ENCODE measurements at places on chromosomes 4 and X. TPM values are rescaled to one million over a fixed set of nuclear protein-coding genes. Genes with fewer than 3 reads are reported as not detected.

APLN gene
- total RNA-seq: 92.7 TPM

PIGA gene
- 11.0 TPM for total RNA-seq

ASB12 gene
- not detected for total RNA-seq

MAP9 gene
- 3.4 TPM for total RNA-seq

REELD1 gene
- not detected for total RNA-seq

BMP3 gene
- not detected for total RNA-seq

TMEM47 gene
- total RNA-seq: 24.2 TPM

TTC29 gene
- under 0.01 TPM for total RNA-seq

LEF1 gene
- total RNA-seq: not detected

G6PD gene
- 66.3 TPM for total RNA-seq

GAB3 gene
- total RNA-seq: 5.2 TPM

FTSJ1 gene
- 42.6 TPM for total RNA-seq

HPSE gene
- 1.3 TPM for total RNA-seq

GAGE12E gene
- not detected for total RNA-seq

UBQLN2 gene
- 3.2 TPM for total RNA-seq

TBL1X gene
- 9.9 TPM for total RNA-seq
